ENCODE measurements at places on chromosomes 2 and 18.

DNA sequence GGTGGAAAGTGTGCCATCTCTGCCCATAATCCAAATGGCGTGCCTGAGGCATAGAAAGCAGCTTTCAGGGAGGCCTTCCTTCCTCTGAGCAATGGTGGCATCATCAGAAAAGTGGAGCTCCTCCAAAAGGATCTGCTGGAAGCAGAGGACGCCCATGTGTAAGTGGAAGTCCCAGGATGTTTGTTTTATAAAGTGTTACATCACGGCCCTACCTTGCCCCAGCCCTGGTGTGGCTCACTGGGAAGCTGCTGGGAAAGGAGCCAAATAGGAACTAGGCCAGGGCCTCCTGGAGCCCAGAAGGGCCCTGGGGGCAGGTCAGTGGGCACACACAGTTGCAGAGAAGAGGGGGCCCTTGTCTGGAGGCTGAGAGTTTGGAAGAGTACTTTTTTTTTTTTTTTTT lies 4.2 kb upstream of the ODC1 start:
- DNase-seq: no peak

- no peak for DNase-seq
Observed at GRCh38 chr2:201262718-201263117, 2.4 kb downstream of the CASP8 start.

DNA sequence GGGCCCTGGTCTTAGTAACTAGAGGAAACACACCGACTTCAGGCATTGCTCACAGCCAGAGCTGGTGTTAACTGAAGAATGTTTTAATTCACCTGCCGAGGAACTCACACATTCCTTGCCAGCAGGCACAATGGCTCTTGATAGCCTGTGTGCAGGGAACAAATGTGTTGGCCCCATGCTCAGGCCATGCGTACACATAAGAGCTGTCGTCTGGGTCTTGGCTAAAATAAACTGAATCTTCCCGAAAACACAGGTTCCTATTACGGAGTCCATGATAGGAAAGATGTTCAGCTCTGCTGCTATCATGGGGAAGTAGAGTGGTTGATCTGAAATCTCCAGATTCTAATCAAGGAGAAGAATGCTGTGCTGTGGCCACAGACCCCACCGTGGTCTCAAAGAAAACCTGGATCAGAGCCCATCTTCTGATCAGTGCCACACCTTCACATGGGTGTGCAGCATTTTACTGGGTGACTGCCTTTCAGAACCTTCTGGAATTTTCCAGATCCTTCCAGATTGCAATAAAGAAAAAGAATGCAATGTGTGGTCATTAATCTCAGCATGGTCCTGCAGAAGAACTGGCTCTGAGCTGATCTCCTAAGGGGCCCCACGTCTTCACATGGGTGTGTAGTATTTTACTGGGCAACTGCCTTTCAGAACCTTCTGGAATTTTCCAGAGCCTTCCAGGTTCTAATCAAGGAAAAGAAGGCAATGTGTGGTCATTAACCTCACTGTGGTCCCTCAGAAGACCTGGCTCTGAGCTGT lies 17.2 kb downstream of the MBP start:
- DNase-seq: no peak

DNA sequence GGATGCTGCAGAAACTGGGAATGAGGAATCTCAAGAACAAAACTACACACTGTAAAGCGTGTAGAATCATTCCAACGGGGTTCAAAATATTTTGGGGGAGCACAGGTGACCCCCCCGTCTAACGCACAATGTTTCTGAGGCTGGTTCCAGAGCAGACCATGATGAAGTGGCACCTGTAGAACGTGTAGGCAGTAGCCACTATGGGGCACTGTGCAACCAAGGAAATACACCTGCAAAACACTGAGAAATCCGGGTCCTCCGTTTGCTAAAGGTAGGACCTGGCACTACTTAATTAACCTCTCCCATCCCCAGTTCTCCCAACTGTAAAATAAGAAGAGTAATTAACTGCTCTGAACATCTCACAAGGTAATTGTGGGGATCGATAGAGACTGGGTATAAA lies 22.6 kb downstream of the ST6GAL2 start:
- DNase-seq: no peak

GRCh38 chr2:111919365-111919764 lies 21.0 kb downstream of the MERTK start:
- no peak for DNase-seq

DNA sequence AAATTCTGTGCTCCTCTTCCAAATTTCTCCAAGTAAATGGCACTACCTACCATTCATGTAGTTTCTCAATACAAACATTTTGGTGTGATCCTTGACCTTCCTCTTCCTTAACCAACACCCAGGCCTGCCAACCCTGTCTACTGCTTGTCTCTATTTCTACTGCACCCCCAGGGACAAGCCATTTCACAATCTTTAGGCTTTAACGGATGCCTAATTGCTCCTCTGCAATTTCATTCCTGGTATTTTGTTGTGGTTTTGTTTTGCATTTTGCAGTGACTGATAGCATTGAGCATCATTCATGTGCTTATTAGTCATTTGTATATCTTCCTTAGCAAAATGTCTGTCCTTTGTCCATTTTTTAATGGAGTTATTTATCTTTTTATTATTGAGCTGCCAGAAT lies 10.0 kb downstream of the FAP start:
- no peak for DNase-seq

GRCh38 chr2:28400921-28401320 lies 8.3 kb downstream of the FOSL2 start:
- no peak for DNase-seq
